ENCODE measurements at places on chromosomes 7 and 10. TPM values are rescaled to one million over a fixed set of nuclear protein-coding genes. Genes with fewer than 3 reads are reported as not detected.

SHTN1 gene
- 20.2 TPM for total RNA-seq

DDX56 gene
- 42.6 TPM for total RNA-seq

CABCOCO1 gene
- total RNA-seq: not detected

PNLIPRP1 gene
- total RNA-seq: not detected

ATAD1 gene
- 43.5 TPM for total RNA-seq

SPDYE1 gene
- total RNA-seq: not detected

FBXL13 gene
- total RNA-seq: 6.8 TPM

ADRA2A gene
- total RNA-seq: 16.2 TPM

TSPAN15 gene
- 147 TPM for total RNA-seq

TAS2R4 gene
- total RNA-seq: 1.2 TPM

VAX1 gene
- not detected for total RNA-seq

MYO1G gene
- total RNA-seq: 8.3 TPM

NEUROG3 gene
- total RNA-seq: 8.2 TPM

NRP1 gene
- total RNA-seq: 14.1 TPM

AGBL3 gene
- 2.6 TPM for total RNA-seq

RBM20 gene
- total RNA-seq: 1.2 TPM

LAMB1 gene
- total RNA-seq: 119 TPM

FAM241B gene
- total RNA-seq: not detected

OIT3 gene
- total RNA-seq: not detected

FERD3L gene
- not detected for total RNA-seq

CPA2 gene
- 0.48 TPM for total RNA-seq

FANK1 gene
- 3.4 TPM for total RNA-seq

CALHM3 gene
- not detected for total RNA-seq

METTL2B gene
- 22.1 TPM for total RNA-seq

IL6 gene
- total RNA-seq: not detected

FFAR4 gene
- total RNA-seq: 14.9 TPM

GATA3 gene
- not detected for total RNA-seq

CDK1 gene
- 3.3 TPM for total RNA-seq

GPR26 gene
- total RNA-seq: not detected

CPXM2 gene
- total RNA-seq: 19.1 TPM

SFTPA2 gene
- 2.9 TPM for total RNA-seq

PTPN20 gene
- total RNA-seq: 34.0 TPM
